ENCODE measurements at places on chromosomes 6 and 20.

- DNase-seq = no peak
Measured at GRCh38 chr6:14499841-14500240, 382.3 kb downstream of the CD83 start.

DNA sequence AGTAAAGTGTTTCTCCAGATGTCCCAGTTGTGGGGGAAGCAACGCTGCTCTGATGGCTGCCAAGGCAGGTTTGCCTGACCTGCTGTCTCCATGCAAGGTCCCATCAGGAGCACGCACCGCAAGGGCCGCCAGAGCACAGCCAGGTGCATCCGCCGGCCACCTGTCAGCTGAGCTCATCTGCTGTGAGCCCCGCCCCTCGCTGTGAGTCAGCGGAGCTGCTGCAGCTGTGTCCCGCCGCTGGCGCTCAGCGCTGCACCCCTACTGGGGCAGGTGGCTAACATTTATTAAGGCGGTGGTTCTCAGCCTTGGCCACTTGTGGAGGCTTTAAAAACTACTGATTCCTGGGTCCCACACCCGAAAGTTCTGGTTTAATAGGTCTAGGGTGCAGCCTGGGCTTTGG lies 225.7 kb downstream of the UST start:
- DNase-seq = peak; percentile 38

DNA sequence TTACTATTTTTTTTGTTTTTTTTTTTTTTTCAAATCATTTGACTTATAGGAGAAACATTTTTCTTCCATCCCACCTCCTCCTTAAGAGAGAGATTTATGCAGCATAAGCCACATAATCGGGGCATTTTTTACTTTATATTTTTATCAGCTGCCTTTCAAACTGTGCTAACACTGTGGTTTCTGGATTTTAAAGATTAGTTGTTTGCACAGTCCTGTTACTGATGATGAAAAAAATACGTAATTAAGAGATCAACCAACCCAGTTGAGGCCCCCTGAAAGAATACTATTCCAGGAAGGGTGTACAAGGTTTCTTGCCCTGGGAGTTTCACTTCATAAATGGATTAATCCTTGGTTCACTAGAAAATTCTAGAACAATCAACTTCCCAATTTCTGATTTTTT lies 68.3 kb downstream of the MMS22L start:
- DNase-seq = no peak

DNA sequence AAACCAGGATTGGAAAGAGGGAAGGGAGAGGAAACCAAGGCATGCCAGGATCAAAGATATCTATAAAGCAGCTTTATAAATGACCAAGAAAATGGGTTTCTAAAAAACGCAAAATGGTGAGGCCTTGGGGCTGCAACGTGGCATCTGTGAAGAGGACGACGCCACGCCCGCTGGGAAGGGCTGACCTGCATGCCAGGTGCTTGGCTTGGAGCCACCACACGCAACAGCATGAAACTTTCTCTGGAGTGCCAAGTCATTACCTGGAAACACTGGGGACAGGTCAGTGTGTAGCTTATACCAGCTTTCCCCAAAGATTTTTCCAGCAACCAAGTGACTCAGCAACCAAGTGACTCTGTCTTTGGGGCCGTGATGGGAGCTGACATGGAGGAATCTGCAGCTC lies 82.5 kb downstream of the POPDC3 start:
- no peak for DNase-seq

GRCh38 chr6:43389730-43390295 lies 20.4 kb upstream of the ZNF318 start:
- DNase-seq = no peak

All from CD4-positive, alpha-beta T cell treated with Interleukin-15 for 4 hours (primary cell).